K562 (cell line): ENCODE measurements at places on chromosomes 16 and 17. TPM values are rescaled to one million over a fixed set of nuclear protein-coding genes. Genes with fewer than 3 reads are reported as not detected.

DNA sequence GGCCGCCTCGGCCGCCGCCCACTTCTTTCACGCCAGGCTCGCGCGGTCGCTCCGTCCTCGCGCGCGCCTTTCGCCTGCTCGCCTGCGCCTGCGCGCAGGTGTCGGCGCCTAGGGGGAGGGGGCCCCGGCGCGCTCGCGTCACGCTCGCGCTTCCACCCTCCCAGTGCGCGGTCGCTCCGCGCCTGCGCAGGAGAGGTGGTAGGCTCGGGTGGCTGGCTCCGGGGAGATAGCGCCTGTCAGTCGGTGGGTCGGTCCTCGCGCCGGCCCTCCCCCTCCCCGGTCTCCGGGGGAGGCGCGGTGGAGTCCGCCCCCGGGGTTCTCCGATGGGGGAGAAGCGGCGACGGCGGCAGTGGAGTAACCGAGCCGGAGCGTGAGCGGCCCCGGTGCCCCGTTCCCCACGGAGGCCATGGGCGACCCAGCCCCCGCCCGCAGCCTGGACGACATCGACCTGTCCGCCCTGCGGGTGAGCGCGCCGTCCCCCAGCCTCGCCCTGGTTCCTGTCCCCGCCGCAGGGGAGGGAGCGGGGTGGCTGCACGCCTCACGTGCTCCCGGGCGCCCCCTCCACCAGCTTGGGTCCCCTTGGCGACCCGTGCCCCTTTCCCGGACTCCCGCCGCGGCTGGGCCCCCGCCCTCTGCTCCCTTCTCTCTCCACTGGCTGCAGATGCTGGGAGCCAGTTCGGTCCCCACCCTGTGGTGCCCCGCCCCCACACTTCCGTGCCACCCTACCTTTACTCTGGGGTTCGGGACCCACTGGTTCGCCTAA is at the start of gene MINK1:
TSS of gene MINK1 (plus strand) at position 163 of the 763 bp plus-strand sequence. CDS start at position 407, 244 bp downstream.
- H3K27me3 ChIP-seq, result no peaks in the 10 kb centered on the region
- H3K4me3 ChIP-seq, result peak within 1 kb of the TSS; percentile 81
- peaks cover 37% of the 10 kb centered on the region for H3K4me1 ChIP-seq
- H3K36me3 ChIP-seq, result peaks cover 14% of the 10 kb centered on the region; the same call in 2 of the 3 replicates

Gene PPP1R27
- total RNA-seq, result 2.1 and 2.3 TPM in 2 replicates

Gene KRTAP4-3
- not detected in 2 replicates for total RNA-seq

- H3K27ac ChIP-seq, result no peak overlapping the region
- no peak overlapping the region for H3K4me3 ChIP-seq
- peaks cover 88% of the 10 kb centered on the region for H3K27me3 ChIP-seq
- DNase-seq, result peak; percentile 18
- no peaks in the 10 kb centered on the region for H3K4me1 ChIP-seq
These were observed 20.0 kb upstream of the CACNG4 start for GRCh38 chr17:66944351-66945146.

- no peak for DNase-seq
- H3K36me3 ChIP-seq, result no peaks in the 10 kb centered on the region
- no peaks in the 10 kb centered on the region for H3K4me1 ChIP-seq
- no peak overlapping the region for H3K4me3 ChIP-seq
- no peaks in the 10 kb centered on the region for H3K27me3 ChIP-seq
These were observed 125.4 kb downstream of the MAP2K6 start for GRCh38 chr17:69539781-69540319.

GRCh38 chr17:7634384-7634783 is 4.4 kb downstream of the SHBG start:
- peaks cover 8% of the 10 kb centered on the region for H3K4me1 ChIP-seq
- no peak overlapping the region for H3K27ac ChIP-seq
- no peaks in the 10 kb centered on the region for H3K27me3 ChIP-seq
- no peaks in the 10 kb centered on the region for H3K36me3 ChIP-seq

Gene KANSL1
- 49.3 and 55.4 TPM in 2 replicates for total RNA-seq

Gene RBFOX1
- not detected in 2 replicates for total RNA-seq

GRCh38 chr16:4860727-4861342 is 13.6 kb downstream of the UBN1 start:
- H3K27ac ChIP-seq, result no peak overlapping the region
- DNase-seq, result no peak
- H3K4me1 ChIP-seq, result no peaks in the 10 kb centered on the region
- H3K36me3 ChIP-seq, result peaks cover 90% of the 10 kb centered on the region
- H3K27me3 ChIP-seq, result no peaks in the 10 kb centered on the region

Gene DNAH9
- not detected in 2 replicates for total RNA-seq

Gene TRPV3
- 0.11 and 0.18 TPM in 2 replicates for total RNA-seq

- no peak for DNase-seq
- H3K27ac ChIP-seq, result no peak overlapping the region
- no peak overlapping the region for H3K4me3 ChIP-seq
- H3K36me3 ChIP-seq, result no peaks in the 10 kb centered on the region
These were observed 39.7 kb downstream of the CACNG4 start for GRCh38 chr17:67004181-67004580.

Gene CKLF
- total RNA-seq, result 84.8 and 91.1 TPM in 2 replicates

- peaks cover 44% of the 10 kb centered on the region for H3K27me3 ChIP-seq
- no peak overlapping the region for H3K4me3 ChIP-seq
- no peak for DNase-seq
- no peaks in the 10 kb centered on the region for H3K36me3 ChIP-seq
- peaks cover 56% of the 10 kb centered on the region for H3K4me1 ChIP-seq
These were observed 1.7 kb downstream of the GALR2 start for GRCh38 chr17:76076146-76076764.

- no peak overlapping the region for H3K4me3 ChIP-seq
- H3K36me3 ChIP-seq, result no peaks in the 10 kb centered on the region
- H3K4me1 ChIP-seq, result no peaks in the 10 kb centered on the region
- no peak overlapping the region for H3K27ac ChIP-seq
- no peaks in the 10 kb centered on the region for H3K27me3 ChIP-seq
These were observed 187.9 kb downstream of the KCNJ2 start for GRCh38 chr17:70357190-70357589.

DNA sequence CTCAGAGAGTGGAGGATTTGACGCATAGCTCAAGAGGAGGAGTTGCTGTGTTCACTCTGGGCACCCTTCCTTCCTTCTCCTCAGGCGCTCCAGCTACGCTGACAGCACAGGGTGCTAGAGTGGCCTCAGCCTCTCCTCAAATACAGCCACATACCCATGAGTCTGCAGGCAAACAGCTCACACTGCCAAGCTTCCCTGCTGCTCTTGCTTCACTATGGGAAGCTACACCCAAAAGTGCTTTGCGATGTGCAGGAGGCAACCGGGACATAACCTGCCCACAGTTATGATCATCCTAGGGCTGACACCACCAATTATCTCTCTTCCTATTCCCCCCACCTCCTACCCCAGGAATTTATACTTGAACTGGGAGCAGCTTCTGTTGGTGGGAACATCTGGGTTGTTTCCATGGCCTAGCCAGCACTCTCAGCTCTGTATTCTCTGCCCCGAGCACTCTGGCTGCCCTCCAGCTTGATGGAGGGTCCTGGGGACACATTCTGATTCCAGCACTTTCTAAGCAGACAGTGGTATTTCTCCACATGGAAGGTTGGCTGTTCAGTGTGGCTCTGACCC is 40.3 kb upstream of the SREBF1 start:
- no peaks in the 10 kb centered on the region for H3K4me1 ChIP-seq
- no peak overlapping the region for H3K27ac ChIP-seq

- H3K27me3 ChIP-seq, result no peaks in the 10 kb centered on the region
- H3K4me3 ChIP-seq, result no peak overlapping the region
- no peaks in the 10 kb centered on the region for H3K36me3 ChIP-seq
These were observed 10.6 kb upstream of the RFFL start for GRCh38 chr17:35073991-35074627.

GRCh38 chr16:55488306-55488705 is 9.3 kb downstream of the MMP2 start:
- H3K27ac ChIP-seq, result no peak overlapping the region
- no peak for DNase-seq
- no peaks in the 10 kb centered on the region for H3K36me3 ChIP-seq
- H3K27me3 ChIP-seq, result peaks cover 7% of the 10 kb centered on the region; the same call in 1 of the 3 replicates

Gene UBALD1
- total RNA-seq, result 31.7 and 38.0 TPM in 2 replicates
